Frontal cortex (tissue), 4 donors: ENCODE measurements at places on chromosomes 4 and X.

GRCh38 chr4:169342906-169343564 is 72.3 kb upstream of the SH3RF1 start:
- no peak for DNase-seq

GRCh38 chr4:7530932-7531639 is 96.4 kb upstream of the PSAPL1 start:
- no peak for DNase-seq

- DNase-seq = no peak
These were observed 69.4 kb downstream of the HMGB2 start for GRCh38 chr4:173264684-173265185.

DNA sequence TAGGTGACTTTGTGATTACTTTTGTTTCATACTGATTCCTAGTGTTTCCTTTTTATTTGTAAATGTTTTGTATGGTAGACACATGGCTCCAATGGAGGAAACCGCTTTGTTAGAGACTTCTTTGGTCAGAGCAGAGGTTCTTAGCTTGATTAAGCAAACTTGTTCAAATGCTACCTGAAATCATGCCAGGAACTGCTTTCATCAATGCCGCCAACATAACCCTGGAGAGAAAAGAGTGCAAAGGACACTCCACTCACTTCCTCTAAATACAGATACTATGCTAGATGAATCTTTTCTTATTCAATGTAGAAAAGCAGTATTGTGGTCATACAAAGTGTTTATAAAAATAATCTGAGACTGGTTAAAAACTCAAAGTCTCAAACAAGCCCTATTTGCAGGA is 25.7 kb upstream of the COX7B2 start:
- no peak for DNase-seq

DNA sequence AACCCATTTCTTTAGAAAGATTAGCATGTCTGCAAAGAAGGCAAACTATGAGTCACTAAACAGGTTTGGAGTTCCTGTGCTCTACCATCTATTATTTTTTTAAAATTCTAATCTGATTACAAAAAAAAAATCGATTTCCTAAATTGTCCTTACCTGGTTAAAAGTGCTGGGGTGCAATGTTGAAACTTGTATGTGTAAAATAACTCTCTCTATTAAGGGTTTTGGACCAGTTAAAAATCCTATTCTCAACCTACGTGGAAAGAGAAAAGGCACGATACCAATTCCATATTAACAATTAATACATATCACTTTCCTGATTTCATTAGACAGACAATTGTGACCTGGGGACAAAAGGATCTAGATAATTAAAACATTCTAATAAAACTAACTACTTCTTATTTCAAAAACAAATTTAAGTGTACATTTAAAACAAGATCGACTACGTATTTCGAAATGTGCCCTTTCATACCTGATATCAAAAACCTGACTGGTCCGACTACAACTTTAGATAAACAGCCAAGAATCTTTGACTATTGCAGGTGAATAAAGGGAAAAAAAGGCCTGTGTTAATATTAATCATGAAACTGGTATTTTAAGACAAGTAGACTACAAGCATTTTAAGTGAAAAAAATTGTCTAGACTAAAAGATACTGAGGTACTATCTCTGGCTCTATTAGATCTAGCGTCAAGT is 21.2 kb downstream of the AADAT start:
- no peak for DNase-seq

GRCh38 chrX:115367951-115368350 is 78.4 kb downstream of the LUZP4 start:
- DNase-seq = no peak

- peak; percentile 18 for DNase-seq
These were observed 11.7 kb upstream of the GAGE10 start for GRCh38 chrX:49291615-49292337.

DNA sequence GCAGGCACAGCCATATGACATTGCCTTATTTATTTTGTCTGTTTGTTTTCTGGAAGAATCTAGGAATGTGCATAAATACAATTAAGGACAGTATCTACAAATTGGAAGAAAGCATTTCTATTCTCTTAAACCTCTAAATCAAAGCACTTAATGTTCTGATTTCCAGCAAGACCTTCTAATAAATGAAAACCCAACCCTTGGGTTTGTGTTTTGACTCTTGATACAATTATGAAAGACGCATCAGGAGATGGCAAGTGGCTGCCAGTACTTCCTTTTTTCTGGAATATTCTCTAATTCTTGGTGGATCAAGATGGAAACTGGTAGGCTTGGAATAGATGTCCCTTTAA is 437 bp upstream of the CPE start:
- no peak for DNase-seq

- DNase-seq = no peak
These were observed 31.6 kb downstream of the SYNPO2 start for GRCh38 chr4:118920247-118920646.

- DNase-seq = no peak
These were observed 14.0 kb upstream of the TTC29 start for GRCh38 chr4:146959692-146960091.

GRCh38 chr4:150510176-150510865 is 71.6 kb upstream of the MAB21L2 start:
- DNase-seq = no peak

- no peak for DNase-seq
These were observed 24.1 kb downstream of the ZCCHC12 start for GRCh38 chrX:118847676-118848075.

DNA sequence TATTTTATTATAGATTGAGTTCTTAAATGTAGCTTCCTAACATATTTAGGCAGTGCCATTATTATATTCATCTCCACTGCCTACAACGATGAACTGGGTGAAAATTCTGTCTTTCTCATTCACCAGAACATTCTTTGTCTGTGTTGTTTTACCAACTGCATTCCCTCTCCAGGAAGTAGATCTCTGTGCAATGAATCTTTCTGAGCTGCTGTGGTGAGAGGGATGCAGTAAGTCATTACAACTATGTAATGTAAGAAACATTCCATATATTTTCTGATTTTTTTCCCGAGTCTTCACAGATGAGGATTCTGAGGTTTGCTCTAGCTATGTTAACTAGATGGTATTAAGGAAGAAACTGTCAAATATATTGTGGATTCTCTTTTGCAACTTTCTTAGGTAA is 811.9 kb upstream of the PCDH7 start:
- no peak for DNase-seq

GRCh38 chr4:81494031-81494431 is 22.3 kb upstream of the RASGEF1B start:
- DNase-seq = no peak

DNA sequence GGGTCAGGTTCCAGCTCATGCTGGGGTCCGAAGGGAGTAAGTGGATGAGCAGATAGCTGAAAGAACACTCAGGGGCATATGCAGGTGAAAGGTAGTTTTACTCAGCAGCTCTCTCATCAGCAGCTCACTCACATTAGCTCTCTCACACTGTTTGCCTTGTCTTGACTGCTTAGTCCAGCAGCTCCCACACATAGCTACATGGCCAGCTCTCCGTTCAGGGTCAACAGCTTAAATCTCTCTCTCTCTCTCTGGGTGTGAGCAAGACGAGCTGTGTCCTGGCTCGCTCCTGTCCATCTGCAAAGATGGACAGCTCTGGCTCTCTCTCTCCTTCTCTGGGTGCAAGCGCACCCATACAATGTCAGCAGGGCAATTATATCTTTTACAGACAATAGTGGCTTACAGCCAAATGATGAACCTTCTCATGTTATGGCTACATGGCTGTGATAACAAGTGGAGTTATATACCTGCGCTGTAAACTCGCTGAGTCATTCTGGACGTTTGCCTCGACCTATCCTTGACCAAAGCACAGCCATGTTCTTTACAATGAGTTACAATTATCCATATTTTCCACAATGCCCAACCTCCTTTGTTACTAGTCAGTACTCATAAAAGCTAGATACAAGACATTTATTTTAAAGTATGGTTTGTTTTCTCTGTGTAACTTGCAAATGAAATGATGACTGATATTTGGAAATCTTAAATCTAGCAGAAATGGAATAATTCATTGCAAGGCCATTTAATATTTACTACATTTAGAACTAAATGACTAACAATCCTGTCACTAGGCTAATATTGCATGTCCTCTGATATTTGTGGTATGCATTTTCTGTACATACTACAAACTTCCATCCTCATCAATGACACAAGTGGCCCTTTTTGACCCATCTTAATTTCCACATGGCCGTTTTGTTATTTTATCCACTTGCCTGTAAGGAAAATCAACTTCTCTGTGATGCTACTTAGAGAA is 9.3 kb downstream of the PAPSS1 start:
- no peak for DNase-seq

DNA sequence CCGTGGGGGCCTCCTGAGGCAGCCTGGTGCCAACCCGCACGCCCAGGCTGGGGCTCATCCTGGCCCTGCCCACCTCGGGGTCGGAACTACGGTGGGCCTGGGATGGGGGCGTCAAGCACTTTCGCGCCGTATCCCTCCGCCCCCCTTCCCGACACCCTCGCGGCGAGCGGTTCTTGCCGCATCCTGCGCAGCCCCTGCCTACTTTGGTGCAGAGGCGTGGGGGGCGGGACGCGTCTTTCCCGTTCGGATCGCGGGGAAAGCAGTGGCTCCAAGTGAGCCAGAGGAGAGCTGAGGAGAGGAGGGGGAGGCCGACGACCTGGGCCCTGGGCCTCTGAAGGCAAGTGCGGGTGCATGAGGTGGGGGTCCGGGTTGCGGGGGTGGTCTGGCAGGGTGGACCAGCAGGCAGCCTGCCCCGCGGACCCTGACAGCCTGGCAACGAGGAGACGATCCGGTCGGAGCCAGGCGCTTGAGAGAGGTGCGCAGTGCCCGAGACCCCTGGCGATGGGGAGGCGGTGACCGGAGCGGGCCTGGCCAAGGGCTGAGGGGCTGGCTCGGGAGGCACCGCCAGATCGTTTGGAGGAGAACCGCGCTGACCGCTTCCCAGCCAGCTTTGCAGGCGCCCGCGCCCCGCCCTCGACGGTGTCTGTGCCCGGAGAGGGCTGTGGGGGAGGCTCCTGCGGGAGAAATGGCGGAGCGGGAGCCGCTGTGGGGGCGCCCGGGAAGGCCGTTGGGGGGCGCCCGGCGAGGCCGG is at the start of gene GPRASP2:
Gene GPRASP2 (plus strand): TSS at position 233 of the 751 bp plus-strand sequence. CDS start 2,422 bp downstream, outside the sequence.
- DNase-seq = peak; percentile 18

GRCh38 chr4:84470204-84470785 is 28.8 kb downstream of the NKX6-1 start:
- DNase-seq = no peak

- DNase-seq = no peak
These were observed 248.3 kb upstream of the GATB start for GRCh38 chr4:152009031-152009670.

GRCh38 chrX:63581906-63582305 is 203.1 kb downstream of the ARHGEF9 start:
- DNase-seq = no peak

GRCh38 chr4:102103368-102103767 is 241.9 kb downstream of the SLC39A8 start:
- no peak for DNase-seq

DNA sequence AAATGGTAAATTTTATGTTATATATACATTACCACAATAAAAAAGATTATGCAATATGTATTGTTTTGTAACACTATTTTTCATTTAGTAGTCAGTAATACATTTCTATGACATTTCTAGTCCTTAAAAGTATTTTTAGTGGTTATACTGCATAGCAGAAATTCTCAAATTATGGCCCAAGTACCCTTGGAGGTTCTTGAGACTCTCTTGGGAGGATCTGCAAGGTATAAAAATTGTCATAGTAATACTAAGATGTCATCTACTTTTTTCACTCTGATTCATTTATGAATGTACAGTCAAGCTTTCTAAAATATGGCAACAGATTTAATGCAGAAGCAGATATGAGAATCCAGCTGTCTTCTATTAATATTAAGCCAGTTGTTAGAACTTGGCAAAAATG is 138.6 kb upstream of the NAP1L5 start:
- DNase-seq = no peak

DNA sequence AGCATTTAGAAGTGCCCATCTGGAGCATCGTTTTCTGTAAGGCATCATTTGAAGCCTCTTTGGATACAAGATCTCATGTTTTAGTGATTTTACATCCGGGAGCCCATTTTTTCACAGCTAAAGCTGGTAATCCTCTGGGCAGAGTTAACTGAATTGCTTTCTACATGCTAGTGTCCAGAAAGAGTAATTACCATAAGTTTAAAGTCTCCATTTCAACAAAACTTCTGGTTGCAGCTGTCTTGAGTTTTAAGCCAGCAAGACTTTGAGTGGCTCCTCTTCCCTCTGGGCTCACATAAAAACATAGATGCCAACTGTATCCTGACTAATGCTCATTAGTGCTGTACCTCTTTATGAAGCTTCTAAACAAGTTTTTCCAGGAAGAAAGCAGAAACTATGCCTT is 65.4 kb downstream of the GPRIN3 start:
- DNase-seq = no peak

DNA sequence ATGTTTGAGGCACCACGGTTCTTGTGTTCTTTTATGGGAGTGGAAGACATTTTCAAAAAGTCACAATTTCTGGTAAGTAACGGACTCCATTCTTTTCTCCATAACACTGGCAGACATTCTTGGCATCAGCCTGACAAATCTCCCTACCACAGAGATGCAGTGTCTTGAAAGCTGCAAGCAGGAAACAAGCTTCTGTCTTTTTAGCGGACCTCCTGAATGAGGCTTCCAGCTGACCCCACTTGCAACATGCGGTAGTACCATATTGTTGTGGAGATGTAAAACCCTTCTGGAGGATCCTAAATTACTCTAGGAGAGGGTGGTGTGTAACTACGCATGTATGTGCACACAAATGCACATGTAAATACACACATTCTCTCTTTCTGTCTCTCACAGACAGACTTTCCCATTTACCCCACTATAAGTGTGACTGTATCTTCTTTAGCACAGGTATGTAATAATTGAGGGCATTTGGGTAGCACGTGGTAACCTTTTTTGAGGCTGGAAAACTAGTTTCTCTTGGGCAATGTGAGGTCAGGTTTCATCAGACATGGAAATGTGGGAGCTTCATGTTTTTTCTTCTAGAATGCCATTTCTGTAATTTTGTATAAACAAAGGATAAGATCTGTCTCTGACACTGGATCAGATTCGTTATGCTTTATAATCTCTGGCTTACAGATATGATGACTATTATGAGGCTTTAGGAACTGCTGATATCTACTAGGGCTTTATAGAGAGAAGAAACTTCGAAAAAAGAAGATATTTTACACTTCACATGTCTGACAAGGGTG is 130.1 kb downstream of the MGST2 start:
- DNase-seq = no peak

- DNase-seq = no peak
These were observed 2.3 kb downstream of the HCFC1 start for GRCh38 chrX:153969125-153969903.

DNA sequence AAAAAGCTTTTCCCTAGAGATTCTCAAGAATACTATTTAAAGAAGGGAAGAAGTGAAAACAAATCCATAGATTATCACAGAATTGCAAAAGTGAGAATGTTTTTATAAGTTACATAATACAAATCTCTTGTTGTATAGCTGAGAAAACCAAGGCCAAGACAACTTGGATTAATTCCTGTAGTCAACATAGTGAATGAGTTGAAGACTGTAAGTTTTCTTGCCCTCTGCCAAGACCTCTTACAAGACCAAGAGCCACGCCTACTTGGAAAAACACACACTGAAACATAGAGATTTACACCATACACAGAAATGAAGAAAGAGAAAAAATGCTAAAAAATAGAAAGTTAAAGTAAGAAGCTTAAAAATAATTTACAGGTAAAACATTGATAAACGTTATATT is 2024.0 kb downstream of the PCDH7 start:
- DNase-seq = no peak

GRCh38 chrX:154712781-154713740 is 37.8 kb downstream of the GAB3 start:
- DNase-seq = no peak
